ENCODE measurements at places on chromosomes 1 and 21.

DNA sequence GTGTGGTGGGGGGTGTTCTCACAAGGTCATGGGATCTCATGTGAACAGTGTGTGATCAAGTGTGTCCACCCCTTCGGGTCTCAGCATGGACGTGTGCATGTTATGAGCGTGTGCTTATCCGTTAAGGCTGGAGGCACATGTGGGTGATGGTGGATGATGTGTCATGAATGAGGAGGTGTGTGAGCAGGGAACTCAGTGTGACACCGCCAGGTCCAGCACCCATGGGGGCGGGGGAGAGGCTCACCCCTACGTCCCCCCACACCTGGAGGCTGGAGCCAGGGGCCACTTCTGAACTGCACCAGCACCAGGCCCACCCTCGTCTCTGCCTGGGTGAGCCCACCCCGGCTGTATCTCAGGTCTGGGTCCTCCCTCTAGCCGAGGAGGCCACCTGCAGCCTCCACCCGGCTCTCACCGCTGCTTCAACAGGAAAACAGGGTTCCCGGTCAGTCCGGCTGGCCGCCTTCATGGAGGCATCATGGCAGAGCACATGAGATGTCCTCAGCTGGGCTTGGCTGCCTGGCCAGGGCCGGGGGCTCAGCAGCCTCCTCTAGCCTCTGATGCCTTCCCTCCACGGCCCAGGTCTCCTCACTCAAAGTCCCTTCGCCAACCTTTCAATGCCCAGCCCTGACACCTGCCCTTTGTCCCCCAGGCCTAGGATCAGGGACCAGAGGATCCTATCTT lies 34.2 kb upstream of the C1QA start:
- H3K36me3 ChIP-seq: no peaks in the 10 kb centered on the region
- DNase-seq: no peak
- H3K4me1 ChIP-seq: no peaks in the 10 kb centered on the region
- peaks cover 57% of the 10 kb centered on the region for H3K27me3 ChIP-seq

- H3K4me1 ChIP-seq: peaks cover 29% of the 10 kb centered on the region
- no peaks in the 10 kb centered on the region for H3K36me3 ChIP-seq
- peak; percentile 76 for DNase-seq
- peak overlapping the region; percentile 76 for H3K27ac ChIP-seq
- H3K27me3 ChIP-seq: no peaks in the 10 kb centered on the region
These were observed 64.1 kb upstream of the WDR26 start for GRCh38 chr1:224498574-224499170.

DNA sequence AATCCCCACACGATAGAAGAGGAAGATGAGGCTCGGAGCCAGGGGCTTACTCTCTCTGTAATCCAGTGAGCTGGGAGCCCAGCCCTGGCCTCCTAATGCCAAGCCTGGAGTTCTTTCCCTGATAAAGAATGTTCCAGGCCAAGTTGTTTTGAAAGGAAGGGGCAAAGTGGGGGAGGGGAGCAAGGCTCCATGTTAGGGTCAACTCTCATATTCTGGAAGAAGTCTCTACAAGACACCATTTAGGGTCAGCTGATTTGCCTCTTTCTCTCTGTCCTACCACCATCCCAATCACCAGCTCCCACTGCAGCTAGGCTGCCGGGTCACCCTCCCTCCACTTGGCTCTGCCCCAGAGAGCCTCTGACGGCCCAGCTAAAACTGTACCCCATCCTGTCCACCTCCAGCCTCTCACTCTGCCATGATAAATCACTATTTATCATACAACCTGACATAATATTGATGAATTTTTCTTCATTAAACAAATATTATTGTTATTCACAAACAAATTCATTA lies 95.0 kb downstream of the GLIS1 start:
- no peak for DNase-seq
- no peak overlapping the region for H3K27ac ChIP-seq
- H3K36me3 ChIP-seq: no peaks in the 10 kb centered on the region
- H3K4me3 ChIP-seq: no peak overlapping the region

GRCh38 chr1:35594005-35594760 lies 21.1 kb downstream of the TFAP2E start:
- peaks cover 6% of the 10 kb centered on the region for H3K36me3 ChIP-seq
- H3K27ac ChIP-seq: no peak overlapping the region
- DNase-seq: no peak
- no peaks in the 10 kb centered on the region for H3K4me1 ChIP-seq
- no peak overlapping the region for H3K4me3 ChIP-seq

- no peaks in the 10 kb centered on the region for H3K27me3 ChIP-seq
- H3K4me3 ChIP-seq: no peak overlapping the region
- H3K4me1 ChIP-seq: peaks cover 32% of the 10 kb centered on the region
These were observed 2.6 kb downstream of the EFHD2 start for GRCh38 chr1:15412175-15412800.

GRCh38 chr1:109095631-109096030 lies 5.1 kb downstream of the TMEM167B start:
- no peaks in the 10 kb centered on the region for H3K27me3 ChIP-seq
- peaks cover 3% of the 10 kb centered on the region for H3K36me3 ChIP-seq
- no peak overlapping the region for H3K4me3 ChIP-seq
- no peak for DNase-seq

GRCh38 chr1:35882586-35882944 lies 444 bp upstream of the AGO1 start:
- no peak for DNase-seq
- H3K36me3 ChIP-seq: no peaks in the 10 kb centered on the region
- peaks cover 14% of the 10 kb centered on the region for H3K4me1 ChIP-seq
- peak overlapping the region; percentile 96 for H3K4me3 ChIP-seq
- H3K27me3 ChIP-seq: no peaks in the 10 kb centered on the region

DNA sequence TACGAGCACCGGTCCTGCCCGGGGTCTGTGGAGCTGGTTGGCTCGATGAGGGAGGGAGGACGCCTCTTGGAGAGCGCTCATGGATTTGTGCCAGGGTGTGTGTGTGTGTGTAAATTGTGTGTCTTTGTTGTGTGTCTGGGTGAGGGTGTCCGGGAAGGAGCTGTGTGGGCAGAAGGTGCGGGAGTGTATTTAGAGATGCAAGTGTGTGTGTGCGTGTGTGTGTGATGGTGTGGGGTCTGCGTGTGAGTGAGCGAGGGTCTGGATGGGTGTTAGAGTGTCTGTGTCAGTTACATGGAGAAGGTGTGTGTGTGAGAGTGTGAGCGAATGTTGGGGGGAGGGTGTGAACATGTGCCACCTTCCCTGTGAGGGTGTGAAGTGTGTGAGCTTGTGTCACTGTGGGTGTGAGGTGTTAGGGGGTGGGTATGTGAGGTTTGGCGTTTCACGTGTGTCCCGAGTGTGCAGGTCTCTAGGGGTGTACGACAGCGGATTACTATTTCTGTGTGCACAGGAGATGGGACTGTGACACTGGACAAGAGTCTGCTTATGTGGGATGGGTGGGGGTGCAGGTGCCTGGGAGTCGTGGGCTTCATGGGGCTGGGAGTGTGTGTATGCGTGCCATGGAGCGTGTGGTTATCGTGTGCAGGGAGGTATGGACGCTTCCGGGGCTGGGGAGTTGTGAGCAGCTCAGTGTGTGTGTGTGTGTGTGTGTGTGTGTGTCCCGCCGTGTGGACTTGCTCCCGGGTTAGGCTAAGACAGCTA lies 880 bp downstream of the IGSF21 start:
- no peaks in the 10 kb centered on the region for H3K36me3 ChIP-seq
- DNase-seq: no peak
- no peak overlapping the region for H3K4me3 ChIP-seq

GRCh38 chr1:245301921-245302320 lies 147.1 kb downstream of the KIF26B start:
- DNase-seq: no peak
- no peaks in the 10 kb centered on the region for H3K4me1 ChIP-seq
- H3K27me3 ChIP-seq: no peaks in the 10 kb centered on the region

- H3K27ac ChIP-seq: no peak overlapping the region
- H3K27me3 ChIP-seq: no peaks in the 10 kb centered on the region
- H3K36me3 ChIP-seq: no peaks in the 10 kb centered on the region
- DNase-seq: no peak
These were observed 102.1 kb downstream of the DAB1 start for GRCh38 chr1:57321776-57322175.

DNA sequence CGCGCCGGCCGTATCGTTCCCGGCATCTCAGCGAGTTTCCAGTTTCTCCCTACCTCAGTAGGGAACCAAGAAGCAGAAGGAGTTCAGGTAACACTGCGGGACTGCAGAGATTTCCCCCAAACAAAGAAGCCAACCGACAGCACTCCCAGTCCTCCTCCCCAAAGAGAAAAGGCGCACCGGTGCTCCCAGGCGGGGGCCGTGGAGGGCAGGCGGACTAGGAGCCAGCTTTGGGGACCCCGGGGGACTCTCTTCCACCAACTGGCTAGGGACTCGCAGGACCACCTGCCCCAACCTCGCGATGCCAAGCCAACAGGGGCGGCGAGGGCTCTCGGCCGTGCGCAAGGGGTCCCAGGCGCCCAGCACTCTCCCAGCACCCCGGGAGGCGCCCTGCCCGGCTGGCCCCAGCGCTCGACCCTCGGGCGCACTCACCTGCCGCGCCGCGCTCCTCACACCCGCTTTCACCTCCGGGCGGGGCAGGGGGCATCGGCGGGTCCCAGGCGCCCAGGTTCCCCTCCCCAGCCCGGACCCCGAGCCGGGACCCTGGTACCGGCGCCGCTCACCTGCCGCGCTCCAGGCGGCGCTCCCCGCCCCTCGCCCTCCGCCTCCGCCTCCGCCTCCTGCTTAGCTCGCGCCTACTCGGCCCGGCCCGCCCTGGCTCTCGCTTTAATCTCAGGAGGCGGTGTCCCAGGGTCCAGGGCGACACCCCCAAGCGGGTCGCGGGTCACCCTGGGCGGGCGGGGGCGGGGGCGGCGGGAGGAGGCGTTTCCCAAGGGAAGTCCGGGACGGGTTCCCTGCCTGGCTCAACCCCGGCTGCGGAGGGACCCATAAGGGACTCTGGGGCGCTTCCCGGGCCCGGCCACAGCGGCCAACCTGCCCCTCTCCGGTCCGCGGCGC lies at the start of gene TMPRSS2:
Gene TMPRSS2 (minus strand): TSS at position 638 of the 894 bp plus-strand sequence. CDS start 10,025 bp downstream, outside the sequence.
- H3K4me1 ChIP-seq: no peaks in the 10 kb centered on the region
- DNase-seq: no peak
- peaks cover 61% of the 10 kb centered on the region for H3K27me3 ChIP-seq
- no peak within 1 kb of the TSS for H3K4me3 ChIP-seq
- no peak within 1 kb of the TSS for H3K27ac ChIP-seq

DNA sequence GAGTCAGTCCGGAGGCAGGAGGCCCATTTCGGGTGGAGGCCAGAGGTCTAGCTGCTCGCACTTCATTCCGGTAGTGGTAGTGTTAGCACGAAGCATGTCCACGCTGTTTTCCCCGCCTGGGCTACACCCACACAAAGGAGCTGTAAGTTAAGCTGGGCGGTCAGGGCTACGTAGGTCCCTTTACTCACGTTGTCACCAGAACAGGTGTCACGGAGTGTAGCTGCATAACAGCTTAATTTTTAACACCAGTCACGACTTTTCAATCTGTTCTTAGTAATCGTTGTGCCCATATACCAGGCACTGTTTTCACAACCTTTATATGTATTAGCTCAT lies 15.6 kb downstream of the HLX start:
- no peak overlapping the region for H3K27ac ChIP-seq
- H3K36me3 ChIP-seq: no peaks in the 10 kb centered on the region
- peaks cover 27% of the 10 kb centered on the region for H3K27me3 ChIP-seq

DNA sequence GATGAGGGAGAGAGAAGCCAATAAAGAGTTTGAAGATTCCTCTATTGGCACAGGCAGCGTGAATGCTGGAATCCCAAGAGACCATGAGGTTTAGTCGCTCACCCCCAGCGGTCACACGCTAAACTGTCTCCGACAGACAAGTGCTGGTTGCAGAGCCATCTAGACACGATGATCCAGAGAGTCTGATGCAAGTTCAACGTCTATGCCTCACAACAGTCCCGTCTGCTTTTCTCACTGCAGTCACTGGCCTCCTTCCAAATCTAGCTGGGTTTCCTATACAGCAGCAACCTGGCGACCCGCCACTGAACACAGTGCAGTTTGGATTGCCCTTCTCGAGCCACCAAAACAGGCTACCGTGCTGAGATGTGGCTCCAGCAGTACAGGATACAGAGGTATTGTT lies 98.6 kb upstream of the KRTAP19-8 start:
- no peak overlapping the region for H3K27ac ChIP-seq
- H3K4me3 ChIP-seq: no peak overlapping the region
- H3K27me3 ChIP-seq: no peaks in the 10 kb centered on the region
- H3K4me1 ChIP-seq: no peaks in the 10 kb centered on the region

- no peaks in the 10 kb centered on the region for H3K4me1 ChIP-seq
- no peak for DNase-seq
- no peak overlapping the region for H3K27ac ChIP-seq
- no peaks in the 10 kb centered on the region for H3K27me3 ChIP-seq
- H3K36me3 ChIP-seq: peaks cover 9% of the 10 kb centered on the region
These were observed 63.5 kb downstream of the AGPAT3 start for GRCh38 chr21:43928222-43929125.

DNA sequence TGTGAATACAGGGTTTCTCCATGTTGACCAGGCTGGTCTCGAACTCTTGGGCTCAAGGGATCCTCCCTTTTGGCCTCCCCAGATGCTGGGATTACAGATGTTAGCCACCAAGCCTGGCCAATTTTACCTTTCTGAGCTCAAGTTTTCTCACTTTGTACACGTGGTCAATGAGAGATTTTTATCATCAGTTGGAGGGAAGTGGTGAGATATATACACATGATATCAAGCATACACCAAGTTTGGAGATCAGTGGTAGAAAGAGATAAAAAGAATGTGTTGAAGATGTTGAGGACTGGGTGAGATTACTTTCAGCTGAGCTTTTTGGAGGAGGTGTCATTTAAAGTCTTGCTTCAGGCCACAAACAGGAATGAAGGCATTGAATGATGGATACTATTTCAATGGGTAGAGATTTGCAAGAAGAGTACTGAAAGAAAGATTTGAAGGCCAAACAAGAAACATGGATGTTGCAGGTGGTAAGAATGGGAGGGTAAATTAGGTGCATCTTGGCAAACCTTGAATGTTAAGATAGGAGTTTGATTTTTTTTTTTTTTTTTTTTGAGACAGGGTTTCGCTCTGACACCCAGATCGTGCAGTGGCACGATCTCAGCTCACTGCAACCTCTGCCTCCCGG lies 3.0 kb upstream of the SESN2 start:
- H3K27me3 ChIP-seq: no peaks in the 10 kb centered on the region
- H3K36me3 ChIP-seq: no peaks in the 10 kb centered on the region
- H3K4me1 ChIP-seq: peaks cover 7% of the 10 kb centered on the region
- no peak overlapping the region for H3K4me3 ChIP-seq

GRCh38 chr1:79150576-79150975 lies 144.0 kb upstream of the ADGRL4 start:
- no peak overlapping the region for H3K4me3 ChIP-seq
- H3K4me1 ChIP-seq: peaks cover 6% of the 10 kb centered on the region
- H3K27ac ChIP-seq: no peak overlapping the region
- no peak for DNase-seq
- no peaks in the 10 kb centered on the region for H3K36me3 ChIP-seq

- DNase-seq: no peak
- H3K36me3 ChIP-seq: no peaks in the 10 kb centered on the region
- no peak overlapping the region for H3K4me3 ChIP-seq
These were observed 37.9 kb upstream of the C1orf198 start for GRCh38 chr1:230906226-230906625.

- no peak overlapping the region for H3K4me3 ChIP-seq
- DNase-seq: no peak
- peaks cover 17% of the 10 kb centered on the region for H3K4me1 ChIP-seq
- H3K27me3 ChIP-seq: no peaks in the 10 kb centered on the region
- H3K36me3 ChIP-seq: no peaks in the 10 kb centered on the region
These were observed 44.4 kb downstream of the APP start for GRCh38 chr21:26126168-26126553.
